Myocyte (in vitro differentiated cells): ENCODE measurements at places on chromosomes 5 and 9. TPM values are rescaled to one million over a fixed set of nuclear protein-coding genes. Genes with fewer than 3 reads are reported as not detected.

Gene NUTM2G
- total RNA-seq, result not detected in 2 replicates

Gene RASGRF2
- total RNA-seq, result 0.05 TPM in 1 of 2 replicates, not detected in the other

DNA sequence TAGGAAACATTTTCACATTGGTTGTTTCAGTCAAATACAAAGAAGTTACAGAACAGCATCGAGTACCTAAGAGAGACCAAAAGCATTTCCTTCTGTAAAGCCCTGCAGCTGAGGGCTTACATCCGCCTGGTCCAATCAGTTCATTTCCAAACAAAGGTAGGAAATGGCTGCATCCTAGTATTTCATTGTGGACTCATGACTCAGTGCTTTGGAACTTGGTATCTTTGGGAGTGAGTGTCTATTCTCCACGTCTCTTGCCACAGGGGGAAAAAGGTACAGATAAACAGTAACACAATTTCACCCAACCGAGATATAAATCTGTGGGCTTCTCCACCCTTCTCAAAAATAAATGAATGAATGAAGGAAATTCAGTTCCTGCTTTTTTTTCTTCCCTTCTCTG, 75.4 kb downstream of the NFIB start:
- peak; percentile 25 for DNase-seq

GRCh38 chr5:129445379-129445778, 14.7 kb upstream of the ADAMTS19 start:
- DNase-seq, result no peak
